ENCODE measurements at places on chromosomes 2 and 18.

GRCh38 chr2:119857742-119858141, 98.0 kb downstream of the PTPN4 start:
- no peak for DNase-seq

GRCh38 chr18:47143153-47143552, 7.1 kb downstream of the HDHD2 start:
- no peak for DNase-seq

GRCh38 chr2:70889716-70890037, 46.0 kb upstream of the ATP6V1B1 start:
- no peak for DNase-seq

DNA sequence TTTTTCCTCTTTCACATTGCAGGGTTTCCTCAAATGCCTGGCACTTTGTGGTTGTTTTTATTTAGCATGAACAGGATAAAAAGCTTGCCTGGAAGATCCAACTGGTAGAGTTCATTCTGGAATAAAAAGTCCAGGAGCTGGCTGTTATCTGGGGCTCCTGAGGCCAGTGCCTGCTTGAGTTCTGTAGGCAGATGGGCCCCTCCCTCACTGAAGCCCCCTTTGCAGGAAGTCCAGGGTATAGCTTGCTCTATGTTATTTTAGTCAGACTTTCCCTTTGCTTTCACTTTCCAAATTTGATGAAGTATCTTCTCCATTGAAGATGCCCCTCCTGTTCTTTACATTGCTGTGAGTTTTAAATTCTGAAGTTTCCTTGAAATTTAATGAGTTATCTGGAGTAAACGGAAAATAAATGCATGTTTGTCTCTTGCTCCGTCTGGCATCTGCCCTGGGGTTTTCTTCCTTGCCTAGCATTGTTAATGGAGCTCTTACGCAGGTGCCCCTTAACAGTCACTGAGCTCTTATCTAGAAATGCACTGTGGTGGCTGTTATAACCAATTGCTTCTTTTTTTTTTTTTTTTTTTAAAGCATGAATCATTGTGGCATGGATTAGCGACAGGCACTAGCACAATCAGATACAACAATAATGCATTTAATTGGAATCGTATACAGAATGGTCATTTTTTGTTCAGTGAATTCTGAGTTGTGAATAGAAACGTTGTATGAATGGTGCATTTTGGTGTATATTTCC, 27.0 kb upstream of the LPIN1 start:
- DNase-seq: no peak

Data from heart right ventricle (tissue), 16 donors.